ENCODE measurements at places on chromosomes 7 and 10. TPM values are rescaled to one million over a fixed set of nuclear protein-coding genes. Genes with fewer than 3 reads are reported as not detected.

DNA sequence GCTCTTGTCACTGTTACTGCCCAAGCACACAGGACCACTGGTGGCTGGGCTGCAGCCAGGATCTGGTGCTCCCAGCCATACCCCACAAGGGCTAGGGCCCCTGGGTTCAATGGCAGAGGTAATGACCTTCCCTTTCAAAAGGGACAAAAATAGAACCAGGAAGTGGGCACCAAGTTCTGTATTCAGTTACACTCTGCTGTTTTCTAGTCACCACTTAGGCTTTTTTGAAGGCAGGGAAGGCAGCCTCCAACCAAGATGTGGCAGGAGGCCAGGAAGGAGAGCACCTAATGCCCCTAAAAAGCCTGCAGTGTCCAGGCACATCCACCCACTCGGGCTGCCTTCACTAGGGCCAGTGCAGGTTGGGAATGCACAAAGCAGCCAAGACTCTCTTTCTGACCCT is 47.8 kb downstream of the NOD1 start:
- DNase-seq, result no peak

- DNase-seq, result no peak
Measured at GRCh38 chr7:87561102-87561501, 39.6 kb downstream of the ABCB1 start.

DNA sequence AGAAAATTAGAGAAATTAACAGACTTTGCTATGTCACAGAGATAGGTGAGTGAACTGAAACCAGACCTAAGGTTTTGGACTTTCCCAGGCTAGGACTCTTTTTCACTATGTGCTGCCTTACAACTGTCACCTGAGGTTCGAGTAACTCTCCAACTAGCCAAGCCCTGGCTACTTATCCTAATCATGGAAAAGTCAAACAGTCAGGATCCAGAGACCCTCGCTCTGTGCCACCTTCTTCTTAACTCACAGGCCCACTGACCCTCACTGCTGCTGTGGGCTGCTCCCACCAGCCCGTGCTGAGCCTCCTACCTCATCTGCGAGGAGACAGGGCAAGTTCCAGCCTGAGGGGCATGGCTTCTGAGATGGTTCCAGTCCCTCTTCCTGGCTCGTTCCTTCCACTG is 211.4 kb upstream of the KLF14 start:
- no peak for DNase-seq

PODXL gene
- polyA plus RNA-seq, result 26.9 TPM

DNA sequence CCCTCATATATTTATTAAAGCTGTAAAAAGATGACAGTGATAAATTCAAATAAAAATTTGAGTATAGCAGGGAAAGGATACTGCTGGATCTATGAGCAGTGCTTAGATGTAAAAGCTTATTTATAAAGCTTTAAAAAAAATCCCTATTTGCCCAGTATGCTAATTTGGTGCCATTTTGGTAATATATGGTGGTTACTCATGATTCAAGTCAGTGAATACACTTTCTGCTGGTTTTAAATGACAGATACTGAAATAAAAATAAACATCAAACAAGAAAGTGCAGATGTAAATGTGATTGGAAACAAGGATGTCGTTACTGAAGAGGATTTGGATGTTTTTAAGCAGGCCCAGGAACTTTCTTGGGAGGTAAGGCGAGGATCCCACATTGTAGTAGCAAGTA is 134.4 kb upstream of the SAMD8 start:
- DNase-seq, result no peak

DNA sequence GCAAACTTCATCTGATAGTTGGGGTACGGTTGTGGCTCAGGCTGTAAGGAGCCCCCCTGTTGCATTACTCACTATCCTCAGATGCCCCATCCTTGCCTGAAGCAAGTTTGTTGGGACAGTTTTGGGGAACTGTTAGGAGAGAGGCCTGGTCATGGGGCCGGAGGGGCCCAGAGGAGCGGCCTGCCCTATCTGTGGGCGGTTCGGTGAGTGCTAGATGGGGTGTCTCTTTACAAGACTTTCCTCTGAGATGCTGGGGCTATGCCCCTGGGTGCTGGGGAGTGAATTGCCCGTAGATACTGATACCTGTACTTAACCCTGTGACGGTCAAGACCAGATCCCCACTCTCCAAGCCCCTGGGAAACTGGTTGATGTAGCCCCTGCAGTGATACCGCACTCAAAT is 12.4 kb downstream of the CUX1 start:
- no peak for DNase-seq

GRCh38 chr10:61164458-61165160 is 220.6 kb upstream of the RHOBTB1 start:
- peak; percentile 60 for DNase-seq

- no peak for DNase-seq
Measured at GRCh38 chr10:63703740-63704345, 182.6 kb downstream of the REEP3 start.

- no peak for DNase-seq
Measured at GRCh38 chr7:75734586-75735458, 3.9 kb downstream of the HIP1 start.

ABCC2 gene
- 94.3 TPM for polyA plus RNA-seq

DNA sequence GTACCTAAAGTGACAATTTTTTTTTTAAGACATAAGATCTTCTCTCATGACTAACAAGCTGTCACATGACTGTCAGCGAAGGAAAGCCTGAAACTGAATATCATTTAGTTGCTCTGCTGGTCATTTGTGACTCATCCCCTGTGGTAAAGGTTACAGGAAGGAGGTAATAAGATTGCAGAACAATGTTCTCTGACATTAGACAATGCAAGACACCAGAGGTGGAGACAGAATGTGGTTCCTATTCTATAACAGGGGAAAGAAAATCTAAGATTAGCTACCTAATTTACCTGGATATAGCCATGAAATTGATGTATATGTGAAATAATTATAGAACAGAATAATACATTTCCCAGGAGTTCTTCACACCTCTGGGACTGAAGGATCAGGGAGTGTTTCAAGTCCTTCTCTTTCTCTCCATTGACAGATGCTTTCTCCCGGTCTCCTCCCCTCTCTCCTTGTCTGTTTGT is 47.7 kb downstream of the LRGUK start:
- peak; percentile 84 for DNase-seq

DNA sequence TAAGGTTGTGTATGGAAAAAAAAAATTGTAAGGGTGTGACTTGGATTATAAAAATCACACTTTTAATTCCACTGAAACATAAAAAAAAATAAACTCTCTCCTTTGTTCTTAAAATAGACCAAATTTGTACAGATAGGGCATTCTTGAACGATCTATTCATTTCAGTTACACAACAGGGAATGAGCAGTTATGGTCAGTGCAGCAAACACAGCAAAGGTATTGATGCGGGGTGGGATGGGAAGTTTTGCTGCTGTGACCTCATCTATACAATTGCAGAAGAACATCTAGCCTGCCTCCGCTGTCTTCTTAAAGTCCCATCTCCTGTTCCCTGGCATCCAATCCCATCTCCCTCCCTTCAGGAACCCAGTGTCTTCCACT is 580.2 kb downstream of the SUGCT start:
- no peak for DNase-seq

NPSR1 gene
- polyA plus RNA-seq, result 0.16 TPM

GRCh38 chr7:124914298-124914697 is 15.3 kb downstream of the POT1 start:
- DNase-seq, result no peak

DNA sequence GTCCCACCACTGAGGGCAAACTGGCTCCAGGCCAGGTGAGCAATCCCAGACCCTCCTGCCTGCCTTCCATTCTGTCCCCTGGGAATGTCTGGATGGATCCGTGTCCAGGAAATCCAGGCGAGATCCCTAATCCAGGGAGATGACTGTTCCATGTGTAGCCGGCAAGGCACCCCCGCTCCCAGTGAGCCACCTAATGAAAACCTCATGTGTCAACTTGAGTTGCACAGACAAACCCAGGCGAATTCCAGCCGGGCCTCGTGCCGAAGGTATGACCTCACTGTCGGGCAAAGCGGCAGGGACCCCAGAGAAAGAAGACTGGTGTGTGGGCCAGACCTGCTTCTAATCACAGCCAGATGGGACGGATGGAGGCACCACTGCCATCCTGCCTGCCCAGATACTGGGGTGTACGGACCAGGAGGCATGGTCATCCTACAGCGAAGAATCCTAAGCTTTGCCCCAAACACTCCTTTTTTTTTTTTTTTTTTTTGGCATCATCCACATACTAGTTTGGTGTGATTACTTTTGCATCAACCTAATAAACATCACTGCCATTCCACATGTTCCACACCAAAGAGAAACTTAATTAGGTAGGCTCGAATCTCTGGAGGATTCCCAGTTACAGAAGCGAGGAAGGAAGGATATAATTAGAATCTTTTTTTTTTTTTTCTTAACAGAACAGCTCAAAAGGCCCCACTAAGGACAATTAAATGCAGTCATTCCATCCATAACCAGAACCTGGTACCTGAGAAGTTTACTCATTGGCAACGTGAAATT is 313.1 kb downstream of the CALN1 start:
- DNase-seq, result no peak

DNA sequence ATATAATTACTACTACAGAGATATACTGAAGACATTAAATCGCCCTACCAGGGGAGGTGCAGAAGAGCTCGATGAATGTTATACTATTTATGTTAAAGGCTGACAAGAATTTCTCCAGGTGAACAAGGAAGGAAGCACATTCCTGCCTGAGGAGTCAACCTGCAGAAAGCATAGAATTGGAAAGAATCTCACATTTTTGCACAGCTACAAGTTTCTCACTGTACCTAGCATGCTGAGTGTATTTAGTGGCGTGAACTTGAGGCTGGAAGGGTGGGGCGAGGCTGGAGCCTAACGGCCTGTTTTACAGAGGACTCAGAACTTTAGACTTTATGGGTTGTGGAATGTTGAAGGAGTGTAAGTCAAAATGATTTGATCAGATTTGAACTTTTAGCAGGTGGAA is 373.6 kb upstream of the LRGUK start:
- no peak for DNase-seq

DNA sequence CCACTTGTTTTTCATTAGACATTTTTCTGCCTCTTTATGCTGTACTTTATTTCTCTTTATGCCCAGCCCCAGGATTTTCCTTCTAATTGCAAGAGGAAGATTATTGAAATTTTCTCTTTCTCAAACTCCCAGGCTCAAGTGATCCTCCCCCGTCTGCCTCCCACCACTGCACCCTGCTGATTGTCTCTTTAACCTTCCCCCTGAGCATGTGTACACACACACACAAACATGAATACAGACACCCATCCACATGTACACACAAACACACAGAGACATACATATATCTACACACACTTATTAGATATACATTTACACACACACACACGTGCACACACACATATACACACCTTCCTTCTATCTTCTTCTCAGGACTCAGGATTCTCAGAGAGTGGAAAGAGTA is 37.3 kb upstream of the MAP3K8 start:
- no peak for DNase-seq

PTPN12 gene
- 47.6 TPM for polyA plus RNA-seq

GRCh38 chr10:76012716-76013327 is 581.4 kb downstream of the LRMDA start:
- DNase-seq, result no peak

GRCh38 chr10:66586897-66587679 is 338.7 kb upstream of the LRRTM3 start:
- no peak for DNase-seq

- DNase-seq, result no peak
Measured at GRCh38 chr10:71575934-71576801, 143.4 kb downstream of the C10orf105 start.

DNA sequence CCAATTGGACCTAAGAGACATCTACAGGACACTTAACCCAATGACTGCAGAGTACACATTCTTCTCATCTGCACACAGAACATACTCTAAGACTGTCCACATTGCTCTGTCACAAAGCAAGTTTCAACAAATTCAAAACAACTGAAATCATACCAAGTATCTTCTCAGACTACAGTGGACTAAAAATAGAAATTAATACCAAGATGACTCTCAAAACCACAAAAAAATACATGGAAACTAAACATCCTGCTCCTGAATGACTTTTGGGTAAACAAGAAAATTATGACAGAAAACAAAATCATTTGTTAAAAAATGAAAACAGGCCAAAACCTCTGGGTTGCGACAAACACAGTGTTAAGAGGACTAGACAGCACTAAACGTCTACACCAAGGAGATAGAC is 24.5 kb downstream of the SNX13 start:
- no peak for DNase-seq

LRWD1 gene
- polyA plus RNA-seq, result 11.2 TPM

KAZALD1 gene
- 29.0 TPM for polyA plus RNA-seq

GRCh38 chr7:119664601-119665000 is 608.4 kb upstream of the KCND2 start:
- no peak for DNase-seq

GRCh38 chr10:130039141-130039540 is 71.5 kb downstream of the C10orf143 start:
- no peak for DNase-seq

DNA sequence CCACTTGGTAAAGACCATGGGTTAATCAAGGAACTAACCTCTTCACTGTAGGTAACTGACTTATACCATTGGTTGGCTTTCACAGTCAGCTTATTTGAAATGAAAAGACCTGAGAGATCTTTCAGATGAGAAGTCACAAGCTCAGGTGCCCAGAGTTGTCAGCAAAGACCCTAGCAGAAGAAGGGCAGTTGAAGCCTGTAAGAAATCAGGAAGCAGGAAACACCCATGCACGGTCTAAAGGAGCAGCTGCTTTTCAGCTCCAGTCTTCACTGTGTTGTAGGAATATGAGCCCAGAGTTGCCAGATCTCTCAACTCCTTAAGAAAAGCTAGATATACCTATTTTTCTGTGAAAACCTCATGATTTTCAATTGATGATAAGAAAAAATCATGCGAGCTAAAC is 130.0 kb downstream of the ARID5B start:
- DNase-seq, result no peak

DNA sequence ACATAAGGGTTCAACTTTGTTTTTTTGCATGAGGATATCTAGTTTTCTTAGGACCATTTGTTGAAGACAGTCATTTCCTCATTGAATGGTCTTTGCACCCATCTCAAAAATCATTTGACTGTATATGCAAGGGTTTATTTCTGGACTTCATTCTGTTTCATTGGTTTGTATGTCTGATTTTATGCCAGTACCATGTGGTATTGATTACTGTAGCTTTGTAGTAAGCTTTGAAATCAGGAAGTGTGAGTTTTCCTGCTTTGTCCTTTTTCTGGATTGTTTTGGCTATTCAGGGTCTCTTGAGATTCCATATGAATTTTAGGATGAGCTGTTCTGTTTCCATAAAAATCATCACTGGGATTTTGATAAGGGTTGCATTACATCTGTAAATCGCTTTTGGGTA is 63.9 kb downstream of the SND1 start:
- DNase-seq, result no peak

- DNase-seq, result no peak
Measured at GRCh38 chr7:152674860-152675758, 832 bp downstream of the XRCC2 start.
